Effector memory CD8-positive, alpha-beta T cell (primary cell): ENCODE measurements at places on chromosomes 7 and 10.

GRCh38 chr7:4731803-4732202 is 43.6 kb upstream of the AP5Z1 start:
- DNase-seq, result no peak

DNA sequence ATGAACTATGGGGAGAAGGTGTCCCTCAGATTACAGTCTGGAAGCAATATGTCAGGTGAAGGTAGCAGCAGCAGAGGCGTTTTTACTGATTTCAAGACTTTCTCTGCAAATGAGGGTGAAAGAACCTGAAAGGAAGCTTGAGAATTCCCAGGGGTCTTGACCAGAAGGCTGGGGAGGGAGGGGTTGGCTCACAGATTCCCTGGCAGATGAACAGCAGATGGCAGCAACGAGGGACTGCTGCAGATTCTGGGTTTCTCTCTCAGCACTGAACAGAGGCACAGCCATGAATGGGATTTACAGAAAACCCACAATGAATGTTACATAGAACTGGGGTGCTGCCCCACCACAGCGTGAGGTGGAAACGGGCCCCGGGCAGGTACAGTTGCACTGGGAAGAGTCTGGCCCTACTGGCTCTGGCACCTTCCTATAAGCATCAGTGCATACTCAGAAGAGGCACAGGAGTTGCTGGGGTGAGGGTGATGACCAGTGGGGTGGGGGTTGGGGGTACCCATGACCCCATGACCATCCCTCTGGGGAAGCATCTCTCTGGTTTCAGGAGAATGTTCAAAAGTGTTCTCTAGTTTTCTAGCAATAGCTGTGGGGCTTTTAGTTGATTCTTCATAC is 317.8 kb downstream of the SH2D4B start:
- DNase-seq, result no peak

DNA sequence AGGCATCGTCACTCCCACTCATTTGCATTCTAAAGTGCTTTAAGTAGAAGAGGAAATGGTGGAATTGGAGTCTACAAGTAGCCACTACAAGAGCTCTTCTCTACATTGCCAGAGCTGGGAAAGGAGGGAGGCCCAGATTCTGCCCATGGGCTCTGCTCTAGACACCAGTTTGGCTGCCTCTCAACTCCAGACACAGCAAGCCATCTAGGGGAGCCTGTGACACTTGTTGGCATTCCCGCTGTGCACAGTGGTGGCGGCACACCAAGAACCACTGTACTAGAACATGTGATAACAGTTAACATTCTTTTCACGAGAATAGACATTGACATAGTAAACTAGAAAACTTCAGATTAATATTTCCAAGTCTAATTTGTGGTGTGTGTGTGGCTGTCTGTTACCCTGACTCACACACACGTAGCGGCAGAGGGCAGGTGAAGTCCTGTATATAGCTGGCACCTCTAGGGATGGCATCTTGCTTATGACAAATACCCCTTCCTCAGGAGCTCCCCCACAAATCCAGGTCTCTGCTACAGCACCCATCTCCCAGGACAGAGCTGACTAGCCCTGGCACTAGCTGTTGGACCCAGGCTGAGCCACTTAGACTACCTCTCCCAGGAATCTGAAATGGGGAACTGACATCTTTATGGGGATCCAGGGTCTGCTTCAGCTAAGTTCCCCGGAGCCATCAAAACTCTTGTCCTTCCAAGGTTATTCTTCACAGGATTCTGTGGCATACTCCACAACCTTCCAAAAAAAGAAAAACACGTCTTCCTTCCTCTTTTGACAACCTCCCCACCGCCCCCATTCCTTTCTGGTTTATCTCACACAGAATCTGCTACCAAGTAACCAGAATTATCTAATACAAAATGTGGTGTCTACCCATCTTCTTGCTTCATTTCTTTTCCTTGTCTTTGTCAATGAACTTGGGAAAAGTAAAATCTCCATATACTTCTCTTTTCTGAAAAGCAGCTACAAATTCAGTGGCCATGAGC is 54.7 kb upstream of the MRLN start:
- DNase-seq, result no peak

- no peak for DNase-seq
Observed at GRCh38 chr10:21749788-21750187, 215.8 kb downstream of the MLLT10 start.

DNA sequence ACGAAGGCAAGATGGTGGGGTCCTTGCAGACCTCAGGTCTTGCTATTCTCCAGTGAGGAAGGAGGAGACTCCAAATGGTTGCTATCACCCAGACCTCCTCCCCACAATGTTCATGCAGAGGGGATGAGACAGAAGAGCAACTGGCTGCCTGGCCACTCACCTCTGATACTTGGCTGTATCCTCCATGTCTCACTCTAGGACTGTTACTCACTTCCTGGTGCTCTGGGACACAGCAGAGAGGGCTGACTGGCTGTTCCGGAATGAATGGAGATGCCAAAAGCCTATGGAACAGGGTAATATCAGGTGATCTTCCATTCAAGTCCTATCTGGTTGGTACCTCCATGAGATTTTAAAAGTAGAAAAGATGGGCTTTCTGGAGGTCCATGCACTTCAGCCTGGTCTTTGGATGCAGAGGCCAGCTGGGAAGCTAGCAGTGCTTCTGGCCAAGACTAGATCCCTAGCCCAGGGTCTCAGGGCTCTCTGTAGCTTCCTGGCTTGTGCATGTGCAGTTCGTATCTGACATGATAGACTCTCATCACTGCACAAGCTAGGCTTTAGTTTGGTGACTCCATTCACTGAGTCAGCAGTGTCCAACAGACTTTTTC is 27.0 kb upstream of the ABI1 start:
- no peak for DNase-seq

- no peak for DNase-seq
Observed at GRCh38 chr7:94324380-94325121, 70.1 kb upstream of the COL1A2 start.

GRCh38 chr10:28963539-28964221 is 286.4 kb downstream of the BAMBI start:
- DNase-seq, result no peak

- no peak for DNase-seq
Observed at GRCh38 chr7:139829775-139830117, 682 bp downstream of the TBXAS1 start.

GRCh38 chr7:20172736-20173334 is 44.3 kb downstream of the MACC1 start:
- no peak for DNase-seq

DNA sequence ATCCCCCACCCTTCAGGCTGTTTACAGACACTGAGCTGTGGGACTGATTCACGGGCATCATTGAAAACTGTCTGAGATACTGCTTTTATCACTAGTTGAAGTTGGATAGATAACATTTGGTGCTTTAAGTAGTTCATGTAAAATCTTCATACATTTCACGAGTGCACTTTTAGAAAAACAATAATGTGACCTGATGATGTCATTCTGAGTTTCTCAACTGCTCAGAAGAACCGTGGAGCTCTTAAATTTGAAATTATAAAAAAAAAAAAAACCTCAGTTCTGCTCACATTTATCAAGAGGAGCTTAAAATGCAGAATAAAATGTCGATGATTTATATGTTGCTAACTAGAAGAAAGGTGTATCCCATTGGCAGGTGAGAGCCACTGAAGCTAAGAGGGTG is 81.5 kb downstream of the GALNT11 start:
- DNase-seq, result no peak

DNA sequence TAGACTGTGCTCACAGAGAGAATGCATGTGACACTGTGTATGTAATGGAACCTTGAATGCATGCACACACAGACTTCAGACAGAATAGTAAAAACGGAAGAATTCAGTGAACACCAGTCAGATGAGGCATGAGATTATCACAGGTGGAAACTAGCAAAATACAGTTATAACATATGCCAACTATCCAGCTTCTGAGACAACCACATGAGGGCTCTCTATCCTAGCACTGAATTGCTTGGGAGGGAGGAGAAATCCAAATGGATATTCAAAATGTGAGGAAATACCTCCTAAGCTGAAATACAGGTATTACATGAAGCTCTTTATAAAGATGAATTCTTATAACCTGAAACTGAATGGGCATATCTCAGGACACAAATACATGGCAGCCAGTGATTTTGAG is 30.6 kb downstream of the GARS1 start:
- DNase-seq, result no peak

DNA sequence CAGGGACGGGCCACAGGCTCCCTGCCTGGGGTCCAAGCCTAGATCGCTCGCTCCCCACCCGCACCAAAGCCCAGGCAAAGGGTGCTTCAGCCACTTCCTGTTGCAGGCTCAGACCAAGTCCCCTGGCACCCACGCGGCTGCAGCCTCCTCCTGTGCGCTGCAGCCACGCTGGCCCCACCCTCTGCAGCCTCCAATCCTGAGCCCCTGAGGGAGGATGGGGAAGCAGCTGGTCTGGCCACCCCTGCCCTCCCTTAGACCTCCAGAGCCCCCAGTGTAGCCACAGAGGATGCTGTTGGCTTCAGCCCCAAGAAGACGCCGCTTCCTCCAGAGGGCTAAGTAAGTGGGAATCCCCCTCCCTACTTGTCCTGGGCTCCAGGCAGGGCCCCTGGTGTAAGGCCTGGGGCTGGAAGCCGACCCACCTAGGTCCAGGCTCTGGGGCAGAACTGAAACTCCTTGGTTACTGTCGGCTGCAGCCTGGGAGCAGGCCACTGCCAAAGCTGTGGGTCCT is 9.4 kb downstream of the LIMK1 start:
- no peak for DNase-seq

GRCh38 chr7:104415700-104416099 is 87.3 kb downstream of the LHFPL3 start:
- DNase-seq, result no peak

DNA sequence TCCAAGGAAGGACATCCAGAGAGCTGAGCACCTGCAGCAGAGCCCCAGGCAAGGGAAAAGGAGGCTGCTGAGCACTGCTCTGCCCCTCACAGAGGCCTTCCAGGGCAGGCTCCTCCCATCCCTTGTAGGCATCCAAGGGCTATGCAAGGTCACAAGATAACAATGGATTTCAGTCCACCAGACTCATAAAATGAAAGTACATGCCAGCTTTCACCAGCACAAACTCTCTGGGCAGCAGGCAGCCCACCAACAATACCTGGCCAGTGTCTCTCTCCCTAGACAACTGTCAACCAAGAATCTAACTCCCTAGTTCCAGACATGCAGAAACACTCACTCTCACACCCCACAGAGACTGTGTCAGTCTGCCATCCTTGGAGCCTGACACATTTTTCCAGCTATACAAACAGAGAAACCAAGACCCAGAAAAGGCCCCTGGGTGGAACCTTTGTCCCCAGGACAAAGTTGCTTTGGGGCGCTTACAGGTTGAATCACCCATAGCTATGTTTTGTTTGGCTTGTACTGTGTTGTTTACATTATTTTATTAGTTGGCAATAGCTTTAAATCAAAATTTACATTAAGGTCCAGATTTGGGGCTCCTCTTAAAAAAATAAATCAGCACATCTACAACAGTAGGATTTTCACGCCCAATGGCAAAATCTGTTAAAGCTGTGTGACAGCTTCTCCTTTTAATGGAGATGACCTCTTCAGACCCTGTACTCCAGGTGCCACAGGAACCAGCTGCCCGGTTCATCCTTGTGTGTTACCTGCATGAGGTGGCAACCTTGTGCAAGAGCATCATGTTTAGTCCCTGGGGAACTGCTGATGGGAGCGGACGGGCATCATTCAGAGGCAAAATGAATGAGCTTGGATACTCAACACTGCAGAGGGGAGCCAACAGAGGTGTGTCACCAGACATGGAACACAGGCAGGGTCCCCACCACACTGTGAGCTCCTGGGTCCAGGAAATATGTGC is 5.2 kb downstream of the GRID1 start:
- no peak for DNase-seq

DNA sequence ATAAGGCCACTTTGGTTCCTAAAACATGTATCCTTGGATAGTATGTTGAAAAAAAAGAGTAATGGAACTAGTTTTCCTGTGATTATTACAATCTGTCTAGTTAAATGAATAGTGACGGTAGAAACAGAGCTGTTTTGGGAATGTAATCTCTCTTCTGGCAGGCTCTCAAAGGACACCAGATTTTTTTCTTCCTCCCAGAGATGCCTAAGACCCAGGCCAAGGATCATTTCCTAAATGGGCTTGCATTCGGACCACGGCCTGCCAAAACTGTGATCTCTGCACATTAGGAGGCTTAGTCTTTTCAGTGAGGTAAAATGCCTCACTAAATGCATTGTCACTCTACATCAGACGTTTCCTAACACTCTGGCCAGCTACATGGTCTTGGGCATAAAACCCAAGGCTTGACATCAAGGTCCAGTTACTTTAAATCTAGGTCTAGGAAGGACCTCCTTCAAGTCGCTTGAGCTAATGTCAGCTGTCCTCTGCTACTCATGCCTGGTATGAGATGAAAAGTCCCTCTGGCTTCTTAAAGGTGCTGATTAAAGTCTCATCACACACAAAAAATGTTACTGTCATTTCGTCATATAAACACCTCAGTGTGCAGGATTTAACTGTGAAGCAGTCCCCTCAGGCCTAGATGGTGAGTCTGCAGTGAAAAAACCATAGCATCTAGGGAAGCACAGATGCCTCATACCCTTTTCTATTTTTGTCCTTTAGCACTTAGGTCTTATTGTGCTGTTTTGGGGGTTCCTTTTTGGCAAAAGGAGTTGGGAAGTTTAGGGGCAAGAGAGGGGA is 47.7 kb downstream of the DLD start:
- DNase-seq, result no peak

GRCh38 chr7:44632196-44632595 is 25.8 kb downstream of the OGDH start:
- no peak for DNase-seq

DNA sequence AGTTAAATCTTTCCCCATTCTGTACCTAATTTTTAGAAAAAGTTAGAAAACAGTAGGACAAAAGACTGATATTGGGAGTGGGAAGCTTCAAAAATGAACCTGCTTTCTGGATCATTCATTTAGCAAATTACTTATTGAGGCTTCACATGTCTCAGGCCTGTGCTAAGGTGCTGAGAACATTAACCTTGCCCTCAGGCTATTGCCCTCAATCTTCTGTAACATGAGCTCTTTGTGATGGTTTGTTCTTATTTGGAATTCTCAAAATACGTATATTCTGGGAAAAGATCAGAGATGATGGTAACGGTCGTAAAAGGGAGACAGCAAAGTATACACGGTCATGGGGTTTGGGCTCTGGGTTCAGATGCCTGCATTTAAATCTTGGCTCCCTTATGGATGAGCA is 39.5 kb upstream of the PRKG1 start:
- DNase-seq, result no peak
